ENCODE measurements at places on chromosomes 5 and 9.

DNA sequence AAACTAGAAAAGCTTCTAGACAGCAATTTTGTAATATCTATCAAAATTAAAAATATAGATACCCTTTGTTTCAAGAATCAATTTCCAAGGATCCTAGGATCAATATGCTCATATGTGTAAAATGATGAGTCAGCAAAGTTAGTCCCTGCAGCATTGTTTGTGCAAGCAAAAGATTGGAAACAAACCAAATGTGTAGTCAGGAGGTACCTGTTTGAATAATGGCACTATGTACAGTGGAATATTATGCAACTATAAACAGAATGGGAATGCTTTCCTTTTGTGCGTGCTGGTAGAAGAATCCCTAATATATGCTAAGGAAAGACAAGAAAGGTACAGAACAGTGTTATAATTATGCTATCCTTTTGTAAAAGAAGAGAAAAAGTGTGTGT is 58.5 kb upstream of the PJA2 start:
- DNase-seq = no peak

- no peak for DNase-seq
Observed at GRCh38 chr9:136021872-136022681, 60.9 kb upstream of the UBAC1 start.

DNA sequence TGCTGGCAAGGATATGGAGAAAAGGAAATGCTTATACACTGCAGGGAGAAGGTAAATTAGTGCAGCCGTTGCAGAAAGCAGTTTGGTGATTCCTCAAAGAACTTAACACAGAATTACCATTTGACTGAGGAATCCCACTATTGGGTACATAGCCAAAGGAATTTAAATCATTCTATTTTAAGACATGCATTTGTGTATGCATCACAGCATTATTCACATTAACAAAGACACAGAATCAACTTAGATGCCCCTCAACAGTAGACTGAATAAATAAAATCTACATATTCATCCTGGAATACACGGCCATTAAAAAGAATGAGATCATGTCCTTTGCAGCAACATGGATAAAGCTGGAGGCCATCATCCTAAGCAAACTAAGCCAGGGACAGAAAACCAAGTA is 510.1 kb upstream of the CDH9 start:
- DNase-seq = no peak

GRCh38 chr5:80109646-80110478 is 74.7 kb downstream of the THBS4 start:
- no peak for DNase-seq

DNA sequence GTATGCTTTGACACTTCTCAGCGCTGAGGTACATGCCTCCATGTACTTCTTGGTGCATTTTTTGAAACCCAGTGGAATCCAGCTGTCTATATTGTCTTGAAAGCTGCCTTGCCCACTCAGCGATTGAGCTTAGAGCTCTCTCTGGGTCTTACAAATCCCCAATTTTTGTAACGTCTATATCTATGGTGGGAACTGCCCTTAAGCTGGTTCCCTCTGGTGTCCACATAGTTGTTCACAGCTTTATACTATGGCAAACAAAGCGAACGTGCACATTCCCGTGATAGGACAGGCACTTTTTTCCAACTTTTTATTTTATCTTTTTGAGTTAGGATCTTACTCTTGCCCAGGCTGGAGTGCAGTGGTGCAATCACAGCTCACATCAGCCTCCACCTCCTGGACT is 20.9 kb downstream of the CDHR2 start:
- DNase-seq = no peak

DNA sequence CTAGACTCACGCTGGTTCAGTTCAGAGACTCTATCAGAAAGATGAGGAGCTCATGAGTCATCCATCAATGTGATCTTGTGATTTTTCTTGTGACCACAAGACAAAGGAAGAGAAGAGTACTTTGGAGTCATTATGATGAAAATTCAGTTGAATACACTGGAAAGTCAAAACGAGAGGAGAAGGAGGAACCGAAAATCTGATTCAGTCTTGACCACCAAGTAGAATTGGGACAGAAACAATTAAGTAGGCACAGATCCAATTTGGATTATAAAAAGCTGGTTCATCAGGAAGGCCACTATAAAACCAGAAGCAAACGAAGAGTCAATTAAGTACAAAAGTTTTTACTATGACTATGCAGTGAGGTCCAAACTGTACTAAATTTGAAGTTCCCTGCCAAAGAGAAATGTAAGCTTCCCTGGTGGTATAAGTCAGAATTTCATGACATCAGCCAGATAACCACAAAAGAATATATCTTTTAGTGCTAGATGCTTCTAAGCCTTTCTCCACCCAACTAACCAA is 90.9 kb downstream of the THBS4 start:
- peak; percentile 46 for DNase-seq

- DNase-seq = no peak
Observed at GRCh38 chr9:118209343-118209742, 505.1 kb downstream of the TLR4 start.

GRCh38 chr9:106829666-106830408 is 33.1 kb upstream of the ZNF462 start:
- DNase-seq = no peak

DNA sequence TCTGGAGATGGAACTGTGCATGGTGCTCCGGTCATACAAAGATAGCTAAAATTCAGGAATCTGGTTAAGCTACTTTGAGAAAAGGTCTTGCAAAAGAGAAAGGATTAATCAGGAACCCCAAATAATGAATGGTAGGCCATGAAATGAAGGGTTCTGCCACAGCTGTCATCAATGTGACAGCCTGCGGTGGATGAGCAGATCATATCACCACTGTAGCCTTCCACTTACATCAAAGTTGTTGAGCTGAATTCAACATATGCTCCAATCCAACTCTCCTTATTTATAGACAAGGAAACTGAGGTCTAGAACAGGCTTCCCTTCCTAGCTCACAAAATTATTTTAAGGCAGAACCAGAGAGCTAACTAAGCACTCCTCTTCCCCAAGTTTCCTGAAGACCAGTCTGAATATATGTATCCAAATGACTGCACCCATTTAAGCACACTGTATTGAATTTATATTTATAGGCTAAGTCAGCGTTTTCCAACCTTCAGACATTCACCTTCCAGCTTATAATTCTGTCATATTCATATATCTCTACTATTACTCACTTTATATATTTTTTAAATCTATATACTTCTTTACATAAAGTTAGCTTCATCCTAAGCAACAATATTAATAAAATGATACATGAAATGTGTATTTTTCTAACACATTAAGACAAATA is 13.9 kb upstream of the PTGER4 start:
- no peak for DNase-seq

- no peak for DNase-seq
Observed at GRCh38 chr9:99936947-99937587, 30.6 kb downstream of the STX17 start.

GRCh38 chr5:137082951-137083350 is 416.2 kb downstream of the SPOCK1 start:
- no peak for DNase-seq

DNA sequence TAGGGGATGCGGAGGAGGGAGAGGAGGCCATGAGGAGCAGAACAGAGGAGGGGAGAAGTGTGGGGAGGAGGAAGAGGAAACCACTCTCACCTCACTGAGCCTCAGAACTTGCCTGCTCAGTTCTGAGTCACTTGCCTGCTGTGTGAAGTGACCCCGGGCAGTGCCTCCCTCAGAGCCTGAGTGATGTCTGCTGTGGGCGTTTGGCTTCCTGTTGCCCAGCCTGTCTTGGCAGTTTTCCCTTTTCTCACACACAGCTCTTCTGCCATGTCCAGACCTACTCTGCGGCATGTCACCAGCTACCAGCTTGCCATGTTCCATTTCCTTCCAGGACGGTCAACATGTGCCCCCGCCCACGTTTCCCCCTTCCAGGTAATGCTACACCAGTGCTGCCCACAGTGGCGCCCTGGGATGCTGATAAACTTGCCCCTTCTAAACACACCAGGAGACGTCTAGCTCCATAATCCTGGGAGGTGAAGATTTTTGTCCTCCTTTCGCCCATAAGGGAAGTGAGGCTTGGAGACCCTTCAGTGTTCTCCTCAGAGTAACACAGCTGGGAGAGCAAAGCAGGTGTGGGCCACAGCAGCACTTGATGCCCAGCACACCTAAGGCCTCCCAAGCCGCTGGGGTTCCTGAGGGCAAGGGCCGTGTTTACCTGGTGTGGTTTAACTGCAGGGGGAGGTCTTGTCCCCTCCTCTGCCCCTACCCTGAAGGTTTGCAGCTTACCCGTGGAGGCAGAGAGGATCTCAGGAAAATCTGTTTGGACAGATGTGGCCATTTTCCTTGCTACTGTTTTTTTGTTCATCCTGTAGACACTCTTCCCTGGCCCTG is 63.8 kb upstream of the RNF130 start:
- DNase-seq = no peak

- no peak for DNase-seq
Observed at GRCh38 chr9:120532475-120532874, 47.5 kb downstream of the CDK5RAP2 start.

DNA sequence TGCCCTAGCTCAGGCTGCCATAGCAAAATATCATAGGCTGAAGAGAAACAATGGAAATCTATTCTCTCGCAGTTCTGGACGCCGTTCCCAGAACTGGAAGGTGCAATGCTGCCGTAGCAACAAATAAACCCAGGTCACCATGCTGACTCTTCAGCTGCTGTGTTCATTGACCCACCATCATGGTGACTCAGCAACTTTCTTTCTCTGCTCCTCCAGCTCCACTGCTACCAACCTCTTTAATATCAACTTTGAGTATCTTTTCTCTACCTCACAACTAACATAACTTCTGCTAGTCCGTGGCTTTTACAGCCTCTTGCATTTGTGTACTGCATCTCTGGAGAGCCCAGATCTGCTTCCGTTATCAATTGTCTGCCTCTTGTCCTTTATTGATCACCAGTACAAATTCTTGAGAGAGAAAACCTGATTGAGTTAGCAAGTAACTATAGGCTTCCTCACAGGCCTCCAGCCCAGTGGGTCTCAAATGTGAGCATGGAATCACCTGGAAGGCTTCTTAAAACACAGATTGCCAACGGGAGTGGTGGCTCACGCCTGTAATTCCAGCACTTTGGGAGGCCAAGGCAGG is 47.3 kb upstream of the SLC30A5 start:
- DNase-seq = no peak

GRCh38 chr9:95777136-95777535 is 98.4 kb upstream of the ERCC6L2 start:
- DNase-seq = no peak

Data from stimulated activated CD4-positive, alpha-beta T cell treated with anti-CD3 and anti-CD28 coated beads, Interleukin-4, amount 100 ng/mL, for 24 hours (primary cell).